ENCODE measurements at places on chromosomes 4 and X.
A peak's percentile ranks its signal among the peaks of the same experiment; 100 is the strongest.

DNA sequence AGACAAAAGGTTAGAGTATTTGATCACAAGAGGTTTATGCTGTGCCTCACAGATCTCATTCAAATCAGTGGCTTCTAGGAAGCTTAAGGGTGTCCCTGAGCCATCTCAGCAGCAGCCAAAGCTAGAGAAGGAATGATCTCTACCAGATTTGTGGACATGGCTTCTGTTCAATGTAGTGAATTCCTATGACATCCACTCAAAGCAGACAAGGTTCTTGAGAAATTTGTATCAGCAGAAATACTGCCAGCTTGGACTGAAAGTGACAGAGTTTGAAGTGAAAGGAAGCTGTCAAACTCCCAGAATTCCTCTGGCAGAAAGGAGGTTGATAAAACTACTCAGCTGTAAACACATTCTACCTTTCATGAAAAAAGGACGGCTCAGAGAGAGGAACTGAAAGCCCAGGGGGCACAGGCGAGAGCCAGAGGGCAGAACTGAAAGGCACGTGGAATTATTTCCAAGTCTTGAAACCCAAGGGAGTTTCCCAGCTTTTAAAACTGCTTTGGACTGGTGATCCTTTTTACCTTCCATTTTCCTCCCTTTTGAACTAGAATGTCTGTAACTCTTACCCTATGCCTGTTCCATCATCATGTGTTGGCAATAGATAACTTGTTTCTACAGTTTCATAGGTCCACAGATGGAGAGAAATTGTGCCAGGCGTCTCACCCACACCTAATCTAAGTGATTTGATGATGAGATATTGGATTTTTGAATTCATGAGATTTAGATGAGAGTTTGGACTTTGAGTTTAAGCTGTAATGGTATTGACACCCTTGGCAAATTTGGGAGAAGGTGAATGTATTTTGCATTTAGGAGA, 14.5 kb upstream of the MED14 start:
- no peak for DNase-seq

GRCh38 chr4:68250151-68250930, 4.8 kb upstream of the TMPRSS11B start:
- no peak for DNase-seq

GRCh38 chrX:21863241-21863640, 7.5 kb downstream of the YY2 start:
- DNase-seq: no peak

GRCh38 chr4:156537286-156537685, 434.3 kb downstream of the PDGFC start:
- no peak for DNase-seq

GRCh38 chr4:181488926-181489325, 754.3 kb upstream of the TENM3 start:
- no peak for DNase-seq

DNA sequence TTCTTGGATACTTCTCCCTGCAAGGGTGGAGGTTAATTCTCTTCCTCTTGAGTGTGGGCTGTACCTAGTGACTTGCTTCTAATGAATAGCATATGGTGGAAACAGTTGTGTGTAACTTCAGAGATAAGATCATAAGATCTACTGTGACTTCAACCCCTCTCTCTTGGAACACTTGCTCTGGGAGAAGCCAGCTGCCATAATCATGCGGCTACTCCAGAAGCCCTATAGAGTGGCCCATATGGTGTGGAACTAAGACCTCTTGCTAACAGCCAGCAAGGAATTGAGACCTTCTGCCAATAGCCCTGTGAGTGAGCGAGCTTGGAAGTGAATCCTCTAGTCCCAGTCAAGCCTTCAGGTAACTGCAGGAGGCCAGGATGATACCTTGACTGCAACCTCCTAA, 81.1 kb downstream of the RBMX2 start:
- no peak for DNase-seq

GRCh38 chrX:20527558-20528011, 260.9 kb upstream of the RPS6KA3 start:
- DNase-seq: peak; percentile 38

- no peak for DNase-seq
These were observed 27.5 kb downstream of the NKX1-1 start for GRCh38 chr4:1378559-1379231.

DNA sequence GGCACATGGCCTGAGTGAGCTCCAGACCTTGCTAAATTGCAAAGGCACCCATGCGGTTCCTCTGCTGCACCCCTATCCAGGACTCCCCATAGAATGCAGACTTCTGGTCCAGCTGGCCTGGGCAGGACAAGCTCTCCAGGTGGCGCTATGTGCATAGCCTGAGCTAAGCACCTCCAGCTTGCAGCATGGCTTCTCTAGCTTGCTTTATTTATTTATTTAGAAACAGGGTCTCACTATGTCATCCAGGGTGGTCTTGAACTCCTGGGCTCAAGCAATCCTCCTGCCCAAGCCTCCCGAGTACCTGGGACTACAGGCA, 5.5 kb upstream of the WFS1 start:
- DNase-seq: peak; percentile 2

DNA sequence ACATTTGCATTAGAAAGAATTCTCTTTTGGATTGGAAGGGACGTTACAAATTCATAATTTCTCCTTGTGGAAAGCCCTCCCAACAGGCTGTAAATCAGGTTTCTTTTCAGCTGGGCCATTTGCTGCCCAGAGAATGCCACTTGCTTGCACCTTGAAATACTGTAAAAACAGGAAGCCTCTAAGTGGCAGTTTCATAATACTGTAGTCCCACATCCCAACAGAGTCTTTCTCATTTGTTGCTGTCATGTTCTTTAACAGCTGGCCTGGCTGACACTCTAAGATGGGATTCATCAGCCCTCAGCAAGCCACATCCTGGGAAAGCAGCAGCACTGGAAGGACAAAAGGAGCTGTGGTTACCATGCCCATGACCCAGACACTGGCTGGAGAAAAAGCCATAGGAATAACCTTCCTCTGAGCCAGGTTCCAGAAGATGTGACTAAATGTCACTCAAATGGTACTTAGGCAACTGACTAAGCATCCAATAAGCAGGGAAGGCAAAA, 221.9 kb upstream of the MBNL3 start:
- DNase-seq: no peak

DNA sequence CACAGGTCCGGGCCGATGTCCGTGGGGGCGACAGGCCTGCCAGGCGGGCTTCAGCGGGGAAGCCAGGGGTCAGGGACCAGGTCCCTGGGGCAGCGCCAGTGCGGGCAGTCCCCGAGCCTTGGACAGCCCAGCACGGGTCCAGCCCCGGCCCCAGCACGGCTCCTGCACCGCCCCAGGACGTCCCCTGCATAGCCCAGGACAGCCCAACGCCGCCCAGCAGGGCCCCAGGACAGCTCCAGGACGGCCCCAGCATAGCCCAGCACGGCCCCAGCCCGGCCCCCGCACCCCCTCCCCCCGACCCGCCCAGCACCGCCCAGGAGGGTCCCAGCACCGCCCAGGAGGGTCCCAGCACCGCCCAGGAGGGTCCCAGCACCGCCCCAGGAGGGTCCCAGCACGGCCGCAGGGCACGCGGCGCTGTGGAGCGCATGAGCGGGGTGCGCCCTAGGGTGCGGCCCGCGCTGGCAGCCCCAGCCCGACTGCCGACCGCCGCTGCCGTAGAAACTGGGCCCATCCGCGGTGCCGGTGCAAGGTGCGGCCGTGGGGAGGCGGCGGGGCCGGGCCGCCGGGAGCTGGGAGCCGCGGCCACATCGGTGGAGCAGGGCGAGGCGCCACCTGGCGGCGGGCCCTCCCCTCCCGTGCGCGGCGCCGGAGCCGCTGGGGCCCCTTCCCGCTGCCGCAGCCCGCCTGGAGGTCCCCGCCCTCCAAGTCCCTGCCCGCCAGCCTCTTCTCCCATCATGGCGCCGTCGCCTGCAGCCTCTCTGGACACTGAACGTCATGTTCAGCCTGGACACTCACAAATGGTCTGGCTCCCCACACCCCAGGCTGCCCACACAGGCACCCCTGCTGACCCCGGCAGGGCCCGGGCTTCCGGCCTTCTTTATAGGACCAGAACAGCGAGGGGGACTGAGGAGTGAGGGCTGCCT, 106.8 kb upstream of the NKX1-1 start:
- no peak for DNase-seq

GRCh38 chr4:187504974-187505797, 490.4 kb upstream of the ZFP42 start:
- DNase-seq: no peak

DNA sequence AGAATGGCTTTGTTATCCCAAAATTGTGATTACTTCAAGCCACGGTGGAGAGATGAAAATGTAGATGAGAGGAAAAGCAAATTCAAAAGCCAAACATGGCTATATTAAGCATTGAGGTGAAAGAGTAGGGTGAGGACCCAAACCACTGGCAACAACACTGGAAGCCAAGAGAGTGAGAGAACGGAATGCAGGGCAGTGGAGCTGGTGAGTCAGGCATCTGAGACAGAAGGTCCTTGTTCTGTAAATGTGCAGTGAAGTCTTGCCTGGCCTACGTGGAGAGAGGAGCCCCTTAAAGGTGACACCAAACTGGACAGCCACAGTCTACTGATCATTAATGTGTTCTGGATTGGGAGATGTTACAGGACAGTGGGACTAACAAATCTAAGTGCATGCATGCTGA, 22.8 kb upstream of the SEC24B start:
- DNase-seq: no peak

- DNase-seq: no peak
These were observed 30.9 kb upstream of the RASGEF1B start for GRCh38 chr4:81502564-81502963.

DNA sequence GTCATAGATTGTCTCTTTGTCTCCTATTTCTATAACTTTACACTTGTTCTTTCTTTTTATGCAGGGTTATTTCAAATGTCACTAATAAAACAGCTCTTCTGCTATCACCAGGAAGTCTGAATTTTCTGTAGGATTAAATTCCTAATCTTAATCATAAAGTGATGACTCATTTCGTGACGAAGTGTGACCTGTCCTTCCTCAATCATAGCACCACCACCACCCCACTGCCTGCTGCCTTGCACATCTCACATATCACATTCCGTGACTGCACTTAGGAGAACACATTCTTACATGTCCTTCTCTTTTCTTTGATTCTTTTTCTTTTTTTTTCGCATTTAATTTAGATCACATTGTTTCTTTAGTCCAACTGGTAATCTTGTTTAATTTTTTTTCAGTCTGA, 57.7 kb upstream of the UGT2B7 start:
- DNase-seq: no peak

DNA sequence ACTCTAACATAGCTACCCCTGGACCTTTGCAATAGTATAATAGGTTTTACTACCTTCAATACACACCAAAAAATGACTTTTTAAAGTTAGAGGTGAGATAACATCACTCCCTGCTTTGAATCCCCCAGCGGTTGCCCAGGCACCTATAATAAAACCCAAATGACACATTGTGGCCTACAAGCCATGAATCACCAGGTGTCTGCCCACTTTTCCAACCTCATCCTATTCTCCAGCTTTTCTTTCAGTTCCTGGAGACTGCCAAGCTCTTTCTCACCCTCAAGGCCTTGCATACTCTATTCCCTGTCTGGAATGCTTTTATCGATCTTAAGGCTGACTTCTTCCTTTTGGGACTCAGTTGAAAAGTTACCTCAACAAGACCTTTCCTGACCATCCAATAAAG, 16.4 kb upstream of the PRSS48 start:
- no peak for DNase-seq

GRCh38 chrX:57918750-57919436, 8.6 kb upstream of the ZXDA start:
- peak; percentile 36 for DNase-seq

DNA sequence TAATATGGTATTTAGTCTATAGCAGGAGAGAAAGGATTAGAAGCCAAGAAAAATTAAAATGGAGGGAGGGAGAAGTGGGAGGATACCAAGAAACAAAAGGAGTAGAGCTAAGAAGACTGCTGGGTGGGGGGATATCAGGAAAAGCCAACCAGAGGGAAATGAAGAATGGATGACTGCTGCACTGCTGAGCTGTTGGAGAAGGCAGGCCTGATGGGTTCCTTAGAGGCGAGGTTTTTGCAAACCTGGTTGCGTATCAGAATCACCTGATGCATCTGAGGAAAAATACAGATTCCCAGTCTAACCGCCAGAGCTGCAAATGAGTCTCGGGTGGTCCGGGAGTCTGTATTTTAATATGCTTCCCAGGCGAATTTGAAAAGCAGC, 1.5 kb downstream of the PGRMC1 start:
- DNase-seq: no peak

DNA sequence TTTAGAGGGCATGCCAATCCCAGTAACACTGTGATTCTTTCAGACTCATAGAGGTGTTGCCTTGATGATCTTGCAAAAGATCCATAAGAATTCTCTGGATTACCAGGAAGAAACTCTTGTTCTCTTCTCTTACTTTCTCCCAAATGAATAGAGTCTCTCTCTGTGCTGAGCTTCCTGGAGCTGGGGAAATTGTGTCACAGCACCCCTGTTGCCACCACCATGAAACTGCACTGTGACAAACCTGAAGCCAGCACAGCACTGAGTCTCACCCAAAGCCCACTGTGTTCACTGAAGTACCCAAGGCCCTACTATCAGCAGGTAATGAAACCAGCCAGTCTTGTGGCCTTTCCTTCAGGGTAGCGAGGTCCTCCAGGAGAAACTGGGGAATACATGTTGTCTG, 332.7 kb upstream of the FGF16 start:
- no peak for DNase-seq

DNA sequence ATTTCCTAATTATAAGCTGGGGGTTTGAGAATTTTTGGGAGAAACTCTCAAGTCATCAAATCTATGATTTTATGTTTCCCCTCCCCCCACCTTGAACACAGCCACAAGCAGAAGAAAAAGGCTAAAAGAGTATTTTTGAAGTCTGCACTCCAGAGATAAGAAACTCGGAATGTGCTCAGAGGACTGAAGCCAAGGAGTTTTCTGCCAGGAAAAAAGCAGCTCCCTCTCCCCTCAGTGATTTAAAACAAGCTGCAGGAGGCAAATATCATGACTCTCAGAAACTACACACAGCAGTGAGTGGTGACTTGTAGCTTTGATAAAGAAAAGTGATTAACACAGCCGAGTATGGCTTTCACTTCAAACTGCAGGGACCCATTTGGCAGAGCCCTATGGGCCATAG, 800.2 kb upstream of the FTHL17 start:
- no peak for DNase-seq
